ENCODE measurements at places on chromosomes 5 and 9.

GRCh38 chr5:96004087-96004486, 42.4 kb upstream of the ELL2 start:
- no peak for DNase-seq

DNA sequence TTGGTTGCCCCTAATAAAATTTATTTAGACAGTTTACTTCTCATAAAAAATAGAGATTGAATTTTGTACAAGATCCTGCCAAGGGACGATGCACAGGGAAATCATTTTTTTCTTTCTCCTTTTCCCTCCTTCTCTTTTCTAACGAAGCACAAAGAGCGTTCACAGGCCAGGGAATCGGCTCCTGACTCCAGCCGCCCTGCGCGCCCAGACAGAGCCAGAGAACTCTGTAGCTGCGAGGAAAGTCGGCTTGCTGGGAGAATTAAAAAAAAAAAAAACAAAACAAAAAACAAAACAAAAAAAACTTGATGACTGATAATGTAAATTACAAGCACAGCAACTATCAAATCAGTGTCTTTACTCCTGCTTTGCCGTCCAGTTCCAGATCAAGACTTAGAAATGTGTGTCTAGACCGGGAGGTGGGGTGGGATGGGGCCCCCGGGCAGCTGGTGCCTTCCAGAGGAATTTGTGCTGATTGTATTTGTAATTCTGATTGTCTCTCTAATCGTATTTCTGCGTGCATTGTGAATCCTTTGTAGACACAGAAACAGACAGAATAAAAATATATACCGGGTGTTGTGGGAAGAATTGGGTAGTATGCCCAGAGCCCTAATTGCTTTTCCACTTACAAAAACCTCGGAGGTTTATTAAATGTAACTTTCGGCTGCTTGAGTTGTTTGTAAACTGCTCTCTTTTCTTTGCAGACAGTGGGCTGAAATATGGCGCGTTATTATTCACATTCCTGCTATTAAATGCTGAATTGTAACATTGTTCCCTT, 3.6 kb upstream of the OTP start:
- DNase-seq: no peak

DNA sequence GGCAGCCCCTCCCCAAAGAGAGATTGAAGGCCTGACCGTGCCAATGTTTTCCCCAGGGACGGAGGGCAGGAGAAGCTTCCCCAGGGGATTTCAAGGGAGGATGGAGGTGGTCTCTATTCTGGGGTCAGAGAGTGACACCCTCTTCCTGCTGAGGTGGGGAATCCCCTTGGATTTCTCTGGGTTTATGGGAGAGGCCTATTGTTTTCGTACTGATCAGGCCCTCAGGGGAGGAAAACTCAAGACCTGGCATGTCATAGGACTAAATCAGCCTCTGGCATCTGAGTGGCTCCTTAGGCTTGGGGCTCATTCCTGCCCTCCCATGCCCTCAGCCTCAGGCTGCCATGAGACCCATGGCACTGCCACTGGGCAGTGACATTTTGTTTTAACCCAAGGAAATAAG, 44.6 kb downstream of the IRF1 start:
- no peak for DNase-seq

DNA sequence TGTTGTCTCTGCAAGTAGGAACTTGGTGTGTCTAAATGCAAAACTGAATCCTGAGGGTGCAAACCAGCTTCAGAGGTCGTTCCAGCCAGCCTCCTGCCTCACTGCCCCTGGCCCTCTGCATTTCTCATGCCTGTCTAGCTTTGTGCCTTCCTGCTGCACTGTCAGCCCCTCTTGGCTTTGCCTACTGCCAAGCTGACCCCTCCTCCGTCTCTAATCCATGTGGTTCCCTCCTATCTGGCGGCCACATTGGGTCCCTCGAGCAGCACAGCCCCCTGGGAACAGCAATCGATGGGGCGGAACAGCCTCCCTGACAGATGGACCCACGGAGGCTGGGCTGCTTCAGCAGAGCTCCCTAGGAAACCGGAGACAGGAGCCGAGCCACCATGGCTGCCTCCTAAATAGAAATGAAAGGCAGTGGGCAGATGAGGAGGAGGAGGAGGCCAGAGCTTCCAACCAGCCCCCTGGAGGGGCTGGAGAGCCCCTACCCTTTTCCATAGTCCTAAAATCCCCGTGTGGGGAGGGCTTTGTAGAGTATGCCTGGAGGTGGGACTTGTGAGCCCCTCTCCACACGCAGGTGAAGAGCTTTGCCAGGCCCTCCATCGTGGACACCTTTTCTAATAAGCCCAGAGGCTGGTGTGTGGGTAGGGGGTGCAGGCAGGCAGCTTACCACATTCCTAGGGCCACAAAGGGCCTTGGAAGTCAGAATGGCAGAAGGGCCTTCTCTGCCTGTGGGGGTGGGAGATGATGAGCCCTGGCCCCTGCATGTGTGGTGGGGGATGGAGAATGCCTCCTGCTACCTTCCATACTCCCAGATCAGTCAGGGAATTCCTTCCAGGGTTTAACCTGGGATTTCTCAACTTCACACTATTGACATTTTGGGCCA, 9.2 kb upstream of the CXXC5 start:
- DNase-seq: no peak

DNA sequence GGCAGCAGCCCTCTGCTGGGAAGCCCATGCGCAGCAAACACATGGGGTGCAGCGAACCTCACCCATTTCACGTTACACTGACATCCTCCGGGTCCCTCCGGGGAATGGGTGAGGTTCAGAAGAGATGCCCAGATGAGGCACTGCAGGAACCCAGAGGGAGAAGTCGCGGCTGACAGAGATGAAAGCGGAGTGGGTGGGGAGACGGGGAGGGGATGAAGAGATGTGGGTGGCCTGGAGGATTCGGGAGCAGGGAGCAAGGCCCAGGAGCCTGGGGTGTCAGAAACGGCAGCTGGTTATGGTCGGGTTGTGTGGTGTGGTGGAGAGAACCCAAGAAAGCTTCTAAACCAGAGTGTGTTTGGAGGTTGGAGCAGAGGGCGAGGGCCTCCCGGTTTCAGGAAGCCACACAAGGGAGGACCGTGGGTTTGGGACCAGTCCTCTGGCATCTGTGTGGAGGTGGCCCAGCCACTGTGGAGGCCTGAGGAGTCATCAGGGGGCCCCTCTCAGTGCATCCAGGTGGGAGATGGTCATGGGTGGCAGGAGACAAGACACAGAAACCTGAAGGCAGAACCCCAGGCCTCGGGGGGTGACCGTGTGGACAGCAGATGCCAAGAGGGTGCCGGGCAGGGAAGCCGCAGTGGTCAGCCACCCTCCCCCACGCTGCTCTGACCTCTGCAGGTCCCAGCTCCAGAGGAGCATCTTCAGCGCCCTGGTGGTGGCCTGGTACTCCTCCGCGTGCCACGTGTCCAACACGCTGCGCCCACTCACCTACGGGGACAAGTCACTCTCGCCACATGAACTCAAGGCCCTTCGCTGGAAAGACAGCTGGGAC, 8.6 kb downstream of the UCK1 start:
- no peak for DNase-seq

DNA sequence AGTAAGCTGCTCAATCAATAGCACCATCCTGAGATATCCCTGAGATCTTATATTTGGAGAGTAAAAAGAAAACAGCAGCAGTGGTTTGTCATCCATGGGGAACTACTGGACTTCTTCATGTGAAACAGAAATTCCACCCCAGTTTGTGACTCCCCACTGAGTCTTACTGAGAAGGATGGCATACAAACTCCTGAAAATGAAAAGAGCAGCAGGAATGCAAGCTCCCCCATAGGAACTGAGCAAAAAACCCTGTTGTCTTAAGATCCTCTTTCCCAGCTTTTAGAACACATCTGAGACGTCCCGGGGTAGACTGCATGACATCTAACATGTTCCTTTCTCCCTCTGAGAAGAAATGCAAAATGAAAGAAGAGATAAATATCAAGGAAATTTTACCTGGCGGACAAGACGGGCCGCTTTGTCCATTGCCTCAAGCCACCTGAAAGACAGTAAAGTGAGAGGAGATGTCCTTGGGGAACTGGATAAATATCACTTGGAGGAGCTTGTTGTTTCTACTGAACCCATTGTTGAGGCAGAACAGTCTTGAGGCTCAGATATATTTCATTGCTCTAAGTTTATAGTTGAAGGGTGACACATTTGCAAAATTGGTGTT, 117.1 kb downstream of the NUDT12 start:
- no peak for DNase-seq

- DNase-seq: no peak
Measured at GRCh38 chr5:131810510-131811249, 13.9 kb upstream of the FNIP1 start.

DNA sequence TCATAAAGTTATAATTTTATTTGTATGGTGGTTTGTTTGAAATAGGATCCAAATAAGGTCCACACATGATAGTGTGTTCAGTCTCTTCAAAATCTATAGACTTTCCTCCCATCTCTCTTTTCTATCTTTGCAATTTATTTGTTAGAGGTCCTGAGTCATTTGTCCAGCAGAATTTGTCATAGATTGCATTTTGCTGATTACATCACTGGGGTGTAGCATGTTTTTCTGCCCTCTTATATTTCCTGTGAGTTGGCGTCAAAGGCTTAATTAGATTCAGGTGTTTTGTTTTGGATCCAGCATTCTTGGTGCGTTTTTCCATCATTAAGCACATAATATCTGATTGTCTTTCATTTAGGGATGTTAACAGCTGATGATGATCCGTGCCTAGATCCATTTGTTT, 15.0 kb downstream of the CYFIP2 start:
- no peak for DNase-seq

- DNase-seq: peak; percentile 48
Measured at GRCh38 chr5:179313849-179314521, 31.3 kb downstream of the ADAMTS2 start.

GRCh38 chr9:122097679-122098315, 4.7 kb upstream of the TTLL11 start:
- DNase-seq: no peak

GRCh38 chr5:124888622-124889485, 142.4 kb upstream of the ZNF608 start:
- no peak for DNase-seq

- no peak for DNase-seq
Measured at GRCh38 chr5:163350083-163350482, 87.3 kb upstream of the CCNG1 start.

- no peak for DNase-seq
Measured at GRCh38 chr5:56981548-56982315, 29.8 kb upstream of the MIER3 start.

- DNase-seq: no peak
Measured at GRCh38 chr9:74066605-74067004, 430.5 kb upstream of the RORB start.

DNA sequence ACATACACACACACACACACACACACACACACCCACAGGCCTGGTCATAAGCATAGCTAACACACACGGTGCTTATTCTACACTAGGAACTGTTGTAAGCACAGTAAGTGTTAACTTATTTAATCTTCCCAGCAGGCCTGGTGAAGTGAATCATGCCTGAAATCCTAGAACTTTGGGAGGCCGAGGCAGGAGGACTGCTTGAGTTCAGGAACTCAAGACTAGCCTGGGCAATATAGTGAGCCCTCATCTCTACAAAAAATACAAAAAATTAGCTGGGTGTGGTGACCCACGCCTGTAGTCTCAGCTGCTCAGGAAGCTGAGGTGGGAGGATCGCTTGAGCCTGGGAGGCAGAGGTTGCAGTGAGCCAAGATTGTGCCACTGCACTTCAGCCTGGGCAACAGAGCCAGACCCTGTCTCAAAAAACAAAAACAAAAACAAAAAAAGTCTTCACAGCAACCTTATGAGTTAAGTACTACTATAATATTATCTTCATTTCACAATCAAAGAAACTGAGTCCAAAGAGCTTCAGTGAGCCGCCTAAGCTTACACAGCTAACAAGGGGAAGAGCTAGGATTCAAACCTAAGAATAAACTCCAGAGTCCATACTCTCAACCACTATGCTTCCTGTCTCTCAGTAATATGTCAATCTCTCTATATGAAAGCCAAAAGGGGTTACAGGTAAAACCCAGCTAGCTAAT, 2.3 kb downstream of the MEGF9 start:
- DNase-seq: no peak

GRCh38 chr5:77846422-77847128, 70.4 kb upstream of the TBCA start:
- DNase-seq: no peak

- no peak for DNase-seq
Measured at GRCh38 chr5:132420706-132421272, 51.3 kb downstream of the SLC22A5 start.

GRCh38 chr5:168710706-168711105, 131.5 kb upstream of the PANK3 start:
- no peak for DNase-seq

DNA sequence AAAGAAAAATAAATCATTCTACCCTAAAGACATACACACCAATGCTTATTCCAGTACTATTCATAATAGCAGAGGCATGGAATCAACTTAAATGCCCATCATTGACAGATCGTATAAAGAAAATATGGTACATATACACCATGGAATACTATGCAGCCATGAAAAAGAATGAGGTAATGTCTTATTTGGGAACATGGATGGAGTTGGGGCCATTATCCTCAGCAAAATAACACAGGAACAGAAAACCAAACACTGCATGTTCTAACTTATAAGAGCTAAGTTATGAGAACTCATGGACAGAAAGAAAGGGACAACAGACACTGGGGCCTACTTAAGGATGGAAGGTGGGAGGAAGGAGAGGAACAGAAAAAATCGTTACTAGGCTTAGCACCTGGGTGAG, 527.5 kb upstream of the ST8SIA4 start:
- DNase-seq: no peak

GRCh38 chr9:129665389-129665775, at the start of gene PRRX2:
TSS of gene PRRX2 (plus strand) at chr9:129665647. CDS start at chr9:129665868, 221 bp downstream.
- no peak for DNase-seq

DNA sequence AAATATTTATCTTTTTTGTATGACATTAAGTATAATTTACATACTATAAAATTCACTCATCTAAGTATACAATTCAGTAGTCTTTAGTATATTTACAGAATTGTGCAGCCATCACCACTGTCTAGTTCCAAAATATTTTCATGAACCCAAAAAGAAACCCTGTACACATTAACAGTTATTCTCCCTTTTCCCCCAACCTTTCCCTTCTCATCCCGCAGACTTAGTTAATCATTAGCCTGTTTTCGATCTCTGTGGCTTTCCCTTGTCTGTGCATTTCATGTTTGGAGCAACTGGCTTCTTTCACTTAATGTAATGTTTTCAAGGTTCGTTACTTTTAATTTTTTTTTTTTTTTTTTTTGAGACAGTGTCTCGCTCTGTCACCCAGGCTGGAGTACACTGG, 37.5 kb downstream of the MTREX start:
- DNase-seq: no peak

GRCh38 chr5:107235167-107235566, 435.6 kb downstream of the EFNA5 start:
- no peak for DNase-seq

GRCh38 chr5:39025456-39025855, 48.7 kb downstream of the RICTOR start:
- DNase-seq: no peak

- no peak for DNase-seq
Measured at GRCh38 chr5:172325452-172325851, 41.9 kb upstream of the UBTD2 start.

- no peak for DNase-seq
Measured at GRCh38 chr9:100308965-100309564, 43.7 kb downstream of the TEX10 start.
